Activated naive CD4-positive, alpha-beta T cell treated with anti-CD3 and anti-CD28 coated beads, Interleukin-2, amount 10 ng/mL, durations not matched to agents 5 hours and 36 hours (primary cell): ENCODE measurements at places on chromosomes 16 and 17. TPM values are rescaled to one million over a fixed set of nuclear protein-coding genes. Genes with fewer than 3 reads are reported as not detected.

The NLRC3 gene
- total RNA-seq, result 88.9 TPM

The MTHFSD gene
- 29.7 TPM for total RNA-seq

The DHRS7C gene
- not detected for total RNA-seq

The CES3 gene
- 4.9 TPM for total RNA-seq

The MFAP4 gene
- total RNA-seq, result not detected

The ANKFN1 gene
- total RNA-seq, result not detected

The SLC25A10 gene
- total RNA-seq, result 18.1 TPM

The ERCC4 gene
- 10.8 TPM for total RNA-seq

The CCL5 gene
- 32.7 TPM for total RNA-seq

The ENPP7 gene
- total RNA-seq, result not detected

The SLFN14 gene
- not detected for total RNA-seq

The FOXN1 gene
- total RNA-seq, result not detected

The DNAH9 gene
- total RNA-seq, result not detected

The STX1B gene
- 1.4 TPM for total RNA-seq

The TEKT5 gene
- total RNA-seq, result not detected

The SLC16A11 gene
- 0.12 TPM for total RNA-seq

The FAM20A gene
- total RNA-seq, result not detected

The ATP2C2 gene
- not detected for total RNA-seq

The RCVRN gene
- not detected for total RNA-seq

The IQCK gene
- total RNA-seq, result 1.4 TPM

The NAGS gene
- 1.5 TPM for total RNA-seq

The CPPED1 gene
- total RNA-seq, result 17.7 TPM

The GJD3 gene
- total RNA-seq, result 0.26 TPM

The CCDC137 gene
- 31.8 TPM for total RNA-seq

The MYCBPAP gene
- total RNA-seq, result 10.3 TPM

The TMC5 gene
- 0.20 TPM for total RNA-seq

The FSCN2 gene
- total RNA-seq, result 0.58 TPM

The CYGB gene
- not detected for total RNA-seq

The KRTAP3-1 gene
- total RNA-seq, result not detected

The BAIAP2 gene
- 3.5 TPM for total RNA-seq

The ABHD15 gene
- total RNA-seq, result 18.1 TPM

The RAB40B gene
- 2.6 TPM for total RNA-seq

The DPEP1 gene
- not detected for total RNA-seq

The GUCY2D gene
- not detected for total RNA-seq

The HP gene
- not detected for total RNA-seq

The OTOP2 gene
- total RNA-seq, result not detected

The MYL4 gene
- not detected for total RNA-seq

The ASPA gene
- total RNA-seq, result not detected

The PTRH2 gene
- 17.5 TPM for total RNA-seq

The DRC3 gene
- total RNA-seq, result not detected

The BCO1 gene
- not detected for total RNA-seq

The SLC12A3 gene
- total RNA-seq, result not detected

The NRN1L gene
- total RNA-seq, result 1.3 TPM

The CSH1 gene
- not detected for total RNA-seq

The KRT25 gene
- total RNA-seq, result not detected

The WDR45B gene
- 37.8 TPM for total RNA-seq
